ENCODE measurements at places on chromosomes 2 and 18.

DNA sequence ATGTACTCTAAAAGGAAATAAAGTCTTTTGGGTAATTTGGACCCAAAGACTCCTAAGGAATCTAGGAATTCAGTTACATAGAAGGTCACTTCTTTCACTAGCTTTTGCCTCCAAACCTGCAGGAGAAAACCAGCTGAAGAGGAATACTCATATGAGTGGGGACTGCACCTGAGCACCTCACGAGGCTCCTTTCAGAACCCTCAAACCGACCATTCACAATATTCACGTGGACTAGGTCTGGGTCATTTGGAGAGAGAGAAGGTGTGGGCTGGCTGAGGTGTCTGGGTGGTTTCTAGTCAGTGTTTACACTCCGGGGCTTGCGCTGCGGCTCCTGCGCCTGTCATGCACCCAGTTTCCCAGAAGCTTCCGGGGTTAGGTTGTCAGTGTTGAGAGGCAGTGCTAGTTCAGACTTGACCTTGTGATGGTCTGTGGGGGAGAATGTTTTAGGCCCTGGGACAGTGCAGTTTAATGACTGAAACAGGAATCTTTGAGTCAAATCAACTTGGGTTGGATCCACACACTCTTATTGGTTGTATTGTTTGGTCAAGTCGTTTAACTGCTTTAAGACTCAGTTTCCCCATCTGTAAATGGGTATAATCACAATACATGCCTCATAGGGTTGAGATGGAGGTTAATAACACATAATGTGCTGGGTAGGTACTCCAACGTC is 78.4 kb downstream of the LIMS1 start:
- no peak for DNase-seq

DNA sequence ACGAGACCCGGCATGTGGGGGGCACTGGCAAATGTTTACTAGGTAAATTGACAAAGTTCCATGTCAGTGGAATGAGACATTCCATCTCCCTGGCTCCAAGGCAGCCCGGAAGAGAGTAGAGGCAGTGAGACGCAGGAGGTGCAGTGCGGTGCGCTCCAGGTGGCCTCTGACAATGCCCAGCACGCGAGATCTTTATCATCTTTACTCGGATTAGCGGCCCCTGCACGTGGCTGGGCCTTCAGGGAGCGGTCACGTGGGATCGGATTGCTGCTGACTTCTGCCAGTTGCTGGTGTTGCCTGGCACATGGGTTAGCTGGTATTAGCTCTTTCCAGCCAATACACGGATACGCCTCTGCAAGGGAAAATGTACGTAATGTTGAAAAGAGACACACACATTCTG is 151.2 kb upstream of the ALKAL2 start:
- DNase-seq: no peak

DNA sequence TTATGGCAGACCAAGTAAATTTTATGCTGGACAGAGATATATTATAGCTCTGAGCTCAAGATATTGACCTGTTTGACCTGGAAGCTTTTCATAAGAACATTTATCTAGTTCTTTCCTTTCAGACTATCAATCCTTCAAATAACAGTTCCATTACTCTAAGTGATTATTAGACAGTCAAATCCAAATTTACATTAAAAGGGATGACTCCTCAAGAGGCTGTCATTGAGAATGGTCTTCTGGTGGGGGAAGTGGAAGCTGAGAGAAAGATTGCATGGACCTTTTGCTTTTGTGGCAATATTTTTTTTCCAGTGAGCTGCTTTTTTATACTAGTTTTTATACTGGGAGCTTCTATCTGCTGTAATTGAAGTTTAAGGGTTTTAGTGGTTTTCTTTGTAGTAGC is 14.9 kb upstream of the SERPINB12 start:
- no peak for DNase-seq

DNA sequence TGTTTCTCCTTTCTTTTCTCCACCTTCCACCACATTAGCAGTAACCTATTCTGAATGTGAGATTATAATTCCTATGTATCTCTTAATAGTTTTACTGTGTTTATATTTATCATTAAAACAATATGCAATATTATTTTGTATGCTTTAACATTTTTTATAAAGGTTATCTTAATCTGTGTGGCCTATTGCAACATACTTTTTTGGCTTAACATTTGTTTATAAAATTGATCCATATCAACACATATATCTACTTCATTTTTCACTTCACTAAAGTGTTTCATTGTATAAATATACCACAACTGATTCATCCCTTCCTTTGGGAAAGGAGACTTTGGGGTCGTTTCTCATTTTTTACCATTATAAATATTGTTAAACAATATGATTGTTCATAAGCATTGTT is 48.6 kb downstream of the ATP9B start:
- DNase-seq: no peak

All from cortex of kidney (tissue), 1 donor.